ENCODE measurements at places on chromosomes 2 and 18.

DNA sequence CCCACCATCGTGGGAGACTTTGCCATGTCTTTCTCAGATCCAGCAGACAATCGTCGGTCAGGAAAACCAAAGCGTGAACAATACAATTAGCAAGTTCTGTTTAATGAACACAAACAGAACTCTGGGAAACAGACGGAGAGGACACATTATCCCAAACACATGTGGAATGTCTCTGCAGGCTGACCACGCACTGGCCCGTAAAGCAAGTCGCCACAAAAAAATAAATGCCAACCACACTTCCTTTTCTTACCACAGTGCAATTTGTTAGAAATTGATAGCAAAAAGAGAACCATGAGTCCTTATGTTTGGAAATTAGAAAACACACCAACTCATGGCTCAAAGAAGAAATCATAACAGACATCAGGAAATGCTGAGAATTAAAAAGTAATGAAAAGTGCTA is 210.9 kb downstream of the TWIST2 start:
- no peak for DNase-seq

DNA sequence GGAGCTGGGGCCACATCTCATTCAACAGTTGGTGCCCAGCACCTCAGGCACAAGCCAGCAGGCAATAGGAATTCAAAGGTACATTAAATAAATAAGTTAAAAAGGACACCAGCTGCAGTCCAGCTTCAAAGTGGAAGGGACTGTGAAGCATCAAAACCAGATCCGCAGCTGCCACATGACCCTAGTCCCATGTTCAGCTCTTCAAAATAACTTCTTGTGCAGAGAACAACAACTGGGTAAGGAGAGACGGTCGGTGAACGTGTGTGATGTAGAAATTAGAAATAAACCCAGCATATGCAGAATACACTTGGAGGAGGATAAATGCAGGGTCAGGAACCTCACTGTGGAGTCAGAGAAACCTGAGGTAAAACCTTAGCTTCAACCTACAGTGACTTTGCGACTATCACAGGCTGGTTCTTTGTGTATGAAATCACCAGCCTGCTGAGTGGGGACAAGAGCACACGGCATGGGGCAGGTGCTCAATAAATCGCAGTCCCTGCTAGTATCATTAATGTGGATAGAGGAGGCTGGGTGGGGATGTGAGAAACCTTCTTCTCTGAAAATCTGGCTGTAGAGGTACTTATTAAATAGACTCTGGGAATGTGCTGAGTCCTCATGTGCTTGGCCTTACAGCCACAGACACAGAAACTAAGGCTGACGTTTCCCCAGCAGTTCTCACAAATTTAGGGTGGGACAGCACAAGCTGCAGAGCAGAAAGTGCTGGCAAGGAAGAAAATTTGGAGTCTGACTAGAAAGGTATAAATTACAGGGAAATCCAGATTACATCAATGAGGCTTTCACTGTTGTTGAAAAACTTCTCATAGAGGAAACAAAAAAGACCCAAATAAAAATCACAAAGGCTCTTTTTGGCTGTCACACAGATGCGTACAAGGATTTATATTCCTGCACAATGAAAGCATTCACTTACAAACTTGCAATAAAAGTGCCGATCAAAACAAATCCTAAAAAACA is 20.7 kb downstream of the FBXO15 start:
- DNase-seq: no peak

GRCh38 chr2:120466704-120467054 is 120.7 kb downstream of the INHBB start:
- no peak for DNase-seq

- no peak for DNase-seq
These were observed 335.7 kb downstream of the GALNT13 start for GRCh38 chr2:154207288-154208047.

DNA sequence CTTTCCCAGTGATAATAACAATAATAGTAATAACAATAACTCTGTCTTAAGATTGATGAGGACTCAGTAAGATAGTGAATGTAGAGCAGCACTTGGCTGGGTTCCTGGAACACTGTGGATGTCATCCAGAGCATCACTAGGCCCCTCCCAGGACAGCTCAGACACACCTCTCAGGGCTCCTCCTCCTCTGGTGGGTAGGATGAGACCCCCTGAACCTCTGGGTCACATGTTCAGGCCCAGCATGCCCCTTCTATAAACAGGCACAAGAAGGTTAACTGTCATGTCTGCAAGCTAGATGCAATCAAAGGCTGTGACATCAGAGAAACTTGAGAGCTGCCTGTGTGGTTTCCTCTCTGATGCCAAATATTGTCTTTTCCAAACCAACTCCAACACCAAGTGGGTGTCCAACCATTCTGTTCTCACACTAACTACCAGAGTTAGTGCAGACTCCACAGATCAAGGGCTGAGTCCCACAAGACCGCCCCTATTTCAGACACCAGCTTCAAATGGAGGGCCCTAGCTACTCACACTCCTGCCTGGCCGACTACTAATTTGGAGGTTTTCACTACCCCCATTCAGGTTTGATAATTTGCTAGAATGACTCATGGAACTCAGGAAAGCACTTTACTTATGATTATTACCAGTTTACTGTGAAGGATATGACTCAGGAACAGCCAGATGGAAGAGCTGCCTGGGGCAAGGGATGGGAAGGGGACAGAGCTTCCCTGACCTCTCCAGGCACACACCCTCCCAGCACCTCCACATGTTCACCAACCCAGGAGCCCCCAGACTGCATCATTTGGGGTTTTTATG is 46.4 kb upstream of the BZW1 start:
- DNase-seq: no peak

- no peak for DNase-seq
These were observed 75.0 kb downstream of the CD226 start for GRCh38 chr18:69872661-69873060.

- DNase-seq: no peak
These were observed 93.6 kb downstream of the FTCDNL1 start for GRCh38 chr2:199757233-199757870.

DNA sequence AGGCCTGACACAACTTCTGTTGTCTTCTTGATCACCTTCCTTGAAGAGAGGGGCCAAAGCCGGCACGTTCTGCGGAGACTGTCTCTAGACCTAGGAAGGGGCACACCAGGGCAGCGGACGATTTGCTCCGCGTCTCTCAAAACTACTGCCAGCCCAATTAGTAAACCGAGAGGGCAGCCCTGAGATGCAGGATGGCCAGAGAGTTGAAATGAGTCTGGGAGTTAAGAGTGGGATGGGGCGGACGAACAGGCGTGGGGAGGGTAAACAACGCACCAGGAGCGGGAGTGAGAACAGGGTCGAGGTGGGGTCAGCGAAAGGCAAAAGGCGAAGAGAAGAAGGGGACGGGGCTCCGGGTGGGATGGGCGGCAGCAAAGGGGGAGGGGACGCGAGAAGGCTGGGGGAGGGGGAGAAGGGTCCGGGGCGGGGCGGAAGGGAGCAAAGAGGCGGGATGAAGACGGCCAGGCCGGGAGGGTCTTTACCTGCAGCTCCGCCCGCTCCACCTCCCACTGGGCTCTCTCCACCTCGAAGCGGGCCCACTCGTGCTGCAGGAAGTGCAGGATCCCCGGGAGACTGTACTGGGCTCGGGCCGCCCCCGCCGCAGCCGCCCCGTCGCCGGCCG is 476 bp downstream of the STRN start:
- no peak for DNase-seq

DNA sequence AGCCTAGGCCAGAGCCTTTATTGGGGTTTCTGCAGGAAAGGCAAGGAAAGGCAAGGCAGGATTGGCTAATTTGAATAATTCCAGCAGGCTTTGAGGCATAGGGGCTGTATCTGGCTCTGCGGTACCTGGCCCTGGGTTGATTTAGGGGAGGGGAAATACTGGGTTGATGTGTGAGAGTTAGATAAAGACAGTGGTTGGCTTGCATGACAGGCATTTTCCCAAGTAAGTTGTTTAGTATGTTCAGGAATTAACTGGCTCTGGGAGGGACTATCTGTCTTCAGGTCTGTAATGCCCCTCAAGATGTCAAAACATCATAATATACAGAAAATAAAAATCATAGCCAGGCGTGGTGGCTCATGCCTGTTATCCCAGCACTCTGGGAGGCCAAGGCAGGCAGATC is 98.7 kb downstream of the UBR3 start:
- no peak for DNase-seq

- no peak for DNase-seq
These were observed 22.7 kb upstream of the ATP9B start for GRCh38 chr18:79046522-79046921.

DNA sequence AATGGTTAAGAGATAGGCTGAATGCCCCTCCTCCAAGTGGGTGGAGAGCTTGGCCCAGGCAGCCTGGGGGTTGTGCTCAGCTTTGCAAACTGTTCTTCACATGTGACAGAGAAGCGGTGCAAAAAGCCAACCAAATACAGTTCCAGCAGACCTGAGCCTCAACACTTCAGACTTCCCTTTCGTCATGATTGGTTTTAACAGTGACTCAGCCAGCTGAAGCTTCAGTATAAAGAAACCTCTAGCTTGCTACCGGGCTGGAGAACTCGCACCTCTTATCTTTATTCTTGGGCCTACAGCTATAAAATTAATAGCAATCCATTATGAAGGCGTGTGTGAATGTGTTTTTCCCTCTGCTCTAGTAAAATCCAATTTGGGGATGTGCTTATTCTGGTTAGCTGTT is 20.0 kb downstream of the SETBP1 start:
- DNase-seq: peak; percentile 37

Measured in CD4-positive, alpha-beta T cell treated with Interferon alpha-2 for 1 hour (primary cell).